ENCODE measurements at places on chromosomes 13 and 19. TPM values are rescaled to one million over a fixed set of nuclear protein-coding genes. Genes with fewer than 3 reads are reported as not detected.

The ZNF729 gene
- not detected for total RNA-seq

The TNFSF11 gene
- total RNA-seq = not detected

GRCh38 chr19:6750062-6750461 lies 10.6 kb downstream of the TRIP10 start:
- no peaks in the 10 kb centered on the region for H3K27me3 ChIP-seq
- H3K4me1 ChIP-seq = peaks cover 38% of the 10 kb centered on the region
- no peak overlapping the region for H3K27ac ChIP-seq
- no peak for DNase-seq
- no peak overlapping the region for H3K4me3 ChIP-seq

DNA sequence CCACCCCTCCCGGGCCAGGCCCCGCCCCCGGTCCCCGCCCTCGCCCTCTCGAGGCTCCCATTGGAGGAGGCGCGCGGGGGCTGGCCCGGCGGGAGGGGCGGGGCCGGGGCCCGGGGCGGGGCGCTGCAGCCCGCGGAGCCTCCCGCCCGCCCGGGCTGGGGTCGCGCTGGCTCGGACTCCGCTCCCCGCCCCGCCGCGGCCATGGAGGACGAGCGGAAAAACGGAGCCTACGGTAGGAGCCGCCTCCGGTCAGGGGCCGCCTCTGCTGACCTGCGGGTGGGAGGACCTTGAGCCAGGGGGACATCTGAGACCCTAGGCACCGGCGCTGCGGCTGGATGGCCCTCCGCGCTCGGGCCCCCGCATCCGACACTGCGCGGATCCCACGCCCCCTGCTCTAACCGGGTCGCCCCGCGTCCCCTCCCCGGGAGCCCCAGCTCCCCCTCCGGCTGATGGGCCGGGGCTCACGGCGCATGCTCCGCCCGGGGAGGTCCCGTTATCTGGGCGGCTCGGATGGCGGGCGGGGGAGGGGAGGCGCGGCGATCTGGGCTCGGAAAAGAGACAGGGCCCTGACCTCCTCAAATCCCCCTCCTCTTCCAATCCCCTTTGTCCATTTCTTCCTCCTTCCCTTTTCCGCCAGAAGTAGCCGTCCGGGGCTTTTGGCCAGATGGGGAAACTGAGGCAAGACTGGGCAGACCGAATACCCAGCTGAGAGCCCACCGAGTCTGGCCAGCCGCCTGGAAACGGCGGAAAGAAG lies 15.4 kb upstream of the AP1M2 start:
- H3K27ac ChIP-seq = no peak overlapping the region
- H3K4me3 ChIP-seq = peak overlapping the region; percentile 54
- peak; percentile 26 for DNase-seq
- H3K36me3 ChIP-seq = no peaks in the 10 kb centered on the region
- peaks cover 5% of the 10 kb centered on the region for H3K4me1 ChIP-seq

The KRI1 gene
- 44.0 TPM for total RNA-seq

The PNMA8A gene
- total RNA-seq = not detected

- no peak overlapping the region for H3K27ac ChIP-seq
- 0 out of 2 replicates have a peak, but pooled peaks cover 5% of the 10 kb centered on the region for H3K27me3 ChIP-seq
- H3K4me1 ChIP-seq = no peaks in the 10 kb centered on the region
Measured at GRCh38 chr13:29180055-29180454, 359.9 kb downstream of the MTUS2 start.

The CD177 gene
- total RNA-seq = not detected

DNA sequence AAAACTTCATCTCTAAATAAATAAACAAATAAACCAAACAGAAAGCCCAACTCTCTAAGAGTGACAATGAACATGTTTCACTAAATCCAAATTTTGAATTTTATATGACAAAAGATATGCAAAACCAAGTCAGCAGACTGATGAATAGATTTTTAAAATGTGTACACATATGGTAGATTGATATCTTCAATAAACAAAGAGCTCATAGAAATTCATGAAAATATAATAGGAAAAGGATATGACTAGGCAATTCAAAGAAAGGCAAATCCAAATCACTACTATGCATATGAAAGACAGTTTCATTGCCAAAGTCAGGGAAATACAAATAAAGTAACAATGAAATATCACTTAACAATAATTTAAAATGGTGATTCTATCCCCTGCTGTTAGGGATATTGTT lies 63.7 kb upstream of the NBEA start:
- H3K27me3 ChIP-seq = no peaks in the 10 kb centered on the region
- no peak for DNase-seq
- no peak overlapping the region for H3K27ac ChIP-seq
- no peaks in the 10 kb centered on the region for H3K4me1 ChIP-seq

The EGLN2 gene
- total RNA-seq = 58.6 TPM

The MBD3L2 gene
- total RNA-seq = not detected

DNA sequence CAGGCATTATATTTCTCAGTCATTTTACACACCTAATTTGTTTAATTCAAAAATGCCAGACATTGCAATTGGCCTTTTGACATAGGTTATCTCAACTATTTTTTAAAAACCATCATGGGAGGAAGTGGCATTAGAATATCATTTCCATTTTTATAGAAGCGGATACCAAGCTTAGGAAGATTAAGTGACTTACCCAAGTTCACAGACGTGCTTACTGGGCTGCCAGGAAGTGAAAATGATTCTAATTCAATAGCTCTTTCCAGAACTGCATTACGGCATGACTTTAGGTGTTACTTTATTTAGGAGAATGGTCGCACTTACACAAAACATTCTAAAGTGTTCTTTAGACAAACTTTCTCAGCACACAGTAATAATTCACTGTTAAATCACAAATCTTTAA lies 231.9 kb downstream of the KLF12 start:
- H3K27me3 ChIP-seq = no peaks in the 10 kb centered on the region
- no peak overlapping the region for H3K4me3 ChIP-seq
- DNase-seq = no peak
- no peak overlapping the region for H3K27ac ChIP-seq
- no peaks in the 10 kb centered on the region for H3K4me1 ChIP-seq
- no peaks in the 10 kb centered on the region for H3K36me3 ChIP-seq

GRCh38 chr13:31192306-31192705 lies 7.5 kb upstream of the B3GLCT start:
- DNase-seq = no peak
- no peak overlapping the region for H3K4me3 ChIP-seq
- no peak overlapping the region for H3K27ac ChIP-seq
- no peaks in the 10 kb centered on the region for H3K27me3 ChIP-seq
- H3K36me3 ChIP-seq = no peaks in the 10 kb centered on the region
- no peaks in the 10 kb centered on the region for H3K4me1 ChIP-seq

The CGB5 gene
- not detected for total RNA-seq

The B3GNT3 gene
- total RNA-seq = 22.2 TPM

DNA sequence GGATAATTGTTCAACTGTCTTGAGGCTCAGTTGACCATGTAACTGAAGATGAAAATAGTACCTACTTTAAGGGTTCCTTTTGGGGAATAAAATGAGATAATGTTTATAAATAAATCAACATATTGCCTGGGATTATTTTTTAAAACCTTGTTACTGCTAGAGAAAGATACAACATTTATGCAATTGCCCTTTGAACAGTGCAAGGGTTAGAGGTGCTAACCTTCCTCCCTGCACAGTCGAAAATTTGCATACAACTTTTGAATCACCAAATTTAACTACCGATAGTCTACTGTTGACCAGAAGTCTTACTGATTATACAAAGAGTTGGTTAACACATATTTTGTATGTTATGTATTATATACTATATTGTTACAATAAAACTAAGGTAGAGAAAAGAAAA lies 750.0 kb downstream of the EFNB2 start:
- no peaks in the 10 kb centered on the region for H3K4me1 ChIP-seq
- no peak overlapping the region for H3K27ac ChIP-seq
- H3K36me3 ChIP-seq = no peaks in the 10 kb centered on the region
- no peak overlapping the region for H3K4me3 ChIP-seq
- no peaks in the 10 kb centered on the region for H3K27me3 ChIP-seq

DNA sequence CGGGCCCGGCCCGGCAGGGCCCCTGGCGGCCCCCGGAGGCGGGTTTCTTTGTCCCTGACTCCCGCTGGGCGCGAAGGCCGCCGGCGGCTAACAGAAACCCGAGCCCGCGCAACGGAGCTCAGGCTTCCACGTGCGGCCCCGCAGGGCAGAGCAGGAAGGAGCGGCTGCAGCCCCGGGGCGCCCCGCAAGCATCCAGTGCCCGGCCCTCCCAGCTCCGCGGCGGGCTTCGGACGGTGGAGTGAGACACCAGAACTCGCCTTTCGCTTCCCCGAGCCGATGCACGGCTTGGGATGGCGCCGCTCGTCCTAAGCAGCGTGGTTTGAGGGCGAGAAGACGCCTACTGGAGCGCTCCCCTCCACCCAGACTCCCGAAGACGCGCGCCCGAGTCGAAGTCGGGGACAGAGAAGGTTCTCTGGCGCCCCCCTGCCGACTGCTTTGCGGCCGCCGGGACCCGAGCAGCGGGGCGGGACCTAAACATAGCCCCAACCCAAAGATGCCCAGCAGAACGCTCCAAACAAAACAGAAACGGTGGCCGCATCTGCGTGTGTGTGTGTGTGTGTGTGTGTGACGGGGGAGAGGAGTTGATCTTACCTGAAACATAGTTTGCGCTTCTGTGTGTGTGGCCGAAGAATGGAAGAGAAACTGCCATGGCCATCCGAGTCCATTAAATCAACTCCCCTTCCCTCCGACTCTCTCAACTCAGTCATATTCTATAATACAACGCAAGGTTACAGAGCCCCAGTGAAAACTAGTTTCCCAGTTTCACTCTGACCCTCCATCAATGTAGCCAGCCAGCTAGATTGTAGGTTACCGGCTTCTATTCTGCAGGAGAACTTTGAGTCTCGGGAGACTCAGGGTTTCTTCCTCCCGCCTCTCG lies 629 bp upstream of the FGF9 start:
- H3K27ac ChIP-seq = peak overlapping the region; percentile 67
- H3K36me3 ChIP-seq = no peaks in the 10 kb centered on the region
- DNase-seq = no peak
- peaks cover 54% of the 10 kb centered on the region for H3K4me1 ChIP-seq
- H3K4me3 ChIP-seq = peak overlapping the region; percentile 47

- no peak overlapping the region for H3K27ac ChIP-seq
- H3K4me1 ChIP-seq = no peaks in the 10 kb centered on the region
- DNase-seq = no peak
- no peaks in the 10 kb centered on the region for H3K36me3 ChIP-seq
Measured at GRCh38 chr13:92136449-92137155, 738.2 kb downstream of the GPC5 start.

- H3K4me1 ChIP-seq = peaks cover 14% of the 10 kb centered on the region
- H3K27me3 ChIP-seq = no peaks in the 10 kb centered on the region
- H3K36me3 ChIP-seq = no peaks in the 10 kb centered on the region
- H3K27ac ChIP-seq = peak overlapping the region; percentile 59
- no peak for DNase-seq
Measured at GRCh38 chr13:112894673-112895481, 74.1 kb upstream of the MCF2L start.

The CGB2 gene
- 5.0 TPM for total RNA-seq

GRCh38 chr19:16118489-16119033 lies 6.9 kb downstream of the RAB8A start:
- H3K4me1 ChIP-seq = no peaks in the 10 kb centered on the region
- no peaks in the 10 kb centered on the region for H3K27me3 ChIP-seq
- peaks cover 45% of the 10 kb centered on the region for H3K36me3 ChIP-seq
- no peak for DNase-seq
- H3K4me3 ChIP-seq = no peak overlapping the region
- H3K27ac ChIP-seq = no peak overlapping the region

- no peak overlapping the region for H3K27ac ChIP-seq
- no peak overlapping the region for H3K4me3 ChIP-seq
- no peaks in the 10 kb centered on the region for H3K36me3 ChIP-seq
- no peak for DNase-seq
Measured at GRCh38 chr19:8615024-8615423, 4.5 kb upstream of the ADAMTS10 start.

- no peak overlapping the region for H3K4me3 ChIP-seq
- no peaks in the 10 kb centered on the region for H3K4me1 ChIP-seq
- H3K36me3 ChIP-seq = no peaks in the 10 kb centered on the region
- H3K27ac ChIP-seq = no peak overlapping the region
Measured at GRCh38 chr13:31346891-31347290, 147.1 kb downstream of the B3GLCT start.

GRCh38 chr19:40663695-40664692 lies 26.5 kb downstream of the NUMBL start:
- H3K27ac ChIP-seq = peak overlapping the region; percentile 81
- peaks cover 4% of the 10 kb centered on the region for H3K36me3 ChIP-seq
- H3K4me1 ChIP-seq = peaks cover 54% of the 10 kb centered on the region
- no peak for DNase-seq

DNA sequence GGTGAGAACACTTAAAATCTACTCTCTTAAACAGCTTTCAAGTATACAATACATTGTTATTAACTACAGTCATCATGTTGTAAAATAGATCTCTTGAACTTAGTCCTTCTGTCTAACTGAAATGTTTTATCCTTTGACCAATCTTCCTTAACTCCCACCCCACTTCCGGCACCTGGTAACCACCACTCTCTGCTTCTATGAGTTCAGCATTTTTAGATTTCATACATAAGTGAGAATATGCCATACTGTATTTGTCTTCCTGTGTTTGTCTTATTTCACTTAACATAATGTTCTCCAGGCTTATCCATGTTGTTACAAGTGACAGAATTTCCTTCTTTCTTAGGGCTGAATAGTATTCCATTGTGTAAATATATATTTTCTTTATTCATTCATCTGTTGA lies 144.1 kb upstream of the TRPC4 start:
- no peak overlapping the region for H3K4me3 ChIP-seq
- H3K27ac ChIP-seq = no peak overlapping the region
- no peak for DNase-seq
- no peaks in the 10 kb centered on the region for H3K27me3 ChIP-seq

GRCh38 chr19:21569494-21569865 lies 64.1 kb downstream of the ZNF429 start:
- no peak overlapping the region for H3K27ac ChIP-seq
- H3K27me3 ChIP-seq = no peaks in the 10 kb centered on the region
- no peak for DNase-seq
- no peaks in the 10 kb centered on the region for H3K4me1 ChIP-seq
- H3K36me3 ChIP-seq = no peaks in the 10 kb centered on the region

- no peak for DNase-seq
- peaks cover 6% of the 10 kb centered on the region for H3K4me1 ChIP-seq
- H3K27me3 ChIP-seq = no peaks in the 10 kb centered on the region
- H3K27ac ChIP-seq = no peak overlapping the region
Measured at GRCh38 chr13:73215823-73216222, 157.0 kb downstream of the KLF5 start.

Measured in HCT116 (cell line).